T-helper 1 cell (primary cell): ENCODE measurements at places on chromosomes 4 and X.
A peak's percentile ranks its signal among the peaks of the same experiment; 100 is the strongest.

DNA sequence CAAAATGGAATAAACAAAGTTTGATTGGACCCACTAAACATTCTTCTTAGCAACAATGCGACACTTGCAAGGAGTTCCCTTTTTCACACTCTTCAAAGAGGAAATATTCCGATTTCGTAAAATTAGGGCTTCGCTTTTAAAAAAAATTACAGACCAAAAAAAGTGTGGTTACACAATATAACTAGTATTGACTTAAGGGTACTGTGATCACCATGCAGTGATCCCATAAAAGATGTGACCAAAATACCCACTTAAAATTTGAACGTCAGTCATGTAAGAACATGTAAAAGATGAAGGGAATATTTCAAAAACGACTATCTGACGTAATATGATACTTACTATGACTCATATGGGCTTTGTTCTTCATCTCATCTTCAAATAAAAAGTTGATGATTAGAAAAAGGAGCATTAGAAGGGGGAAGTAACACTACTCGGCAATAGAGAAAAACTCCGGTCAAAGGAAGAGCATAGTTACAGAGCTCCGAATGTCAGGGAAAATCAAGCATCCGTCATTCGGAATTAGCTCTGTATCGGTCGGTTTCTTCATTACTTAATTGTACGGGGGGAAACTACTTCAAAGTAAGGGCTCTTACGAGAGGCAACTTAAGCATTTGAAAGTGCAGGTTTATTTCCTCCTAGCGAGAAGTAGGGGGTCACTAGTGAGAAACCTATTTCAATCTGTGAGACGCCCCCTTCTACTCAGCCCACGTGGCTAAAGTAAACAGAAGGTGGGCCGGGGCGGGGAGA lies 1.3 kb upstream of the TET2 start:
- DNase-seq: peak; percentile 24

GRCh38 chr4:159765382-159765781 lies 662.5 kb downstream of the RAPGEF2 start:
- no peak for DNase-seq

- no peak for DNase-seq
Observed at GRCh38 chrX:55715847-55716246, 1.7 kb upstream of the RRAGB start.

DNA sequence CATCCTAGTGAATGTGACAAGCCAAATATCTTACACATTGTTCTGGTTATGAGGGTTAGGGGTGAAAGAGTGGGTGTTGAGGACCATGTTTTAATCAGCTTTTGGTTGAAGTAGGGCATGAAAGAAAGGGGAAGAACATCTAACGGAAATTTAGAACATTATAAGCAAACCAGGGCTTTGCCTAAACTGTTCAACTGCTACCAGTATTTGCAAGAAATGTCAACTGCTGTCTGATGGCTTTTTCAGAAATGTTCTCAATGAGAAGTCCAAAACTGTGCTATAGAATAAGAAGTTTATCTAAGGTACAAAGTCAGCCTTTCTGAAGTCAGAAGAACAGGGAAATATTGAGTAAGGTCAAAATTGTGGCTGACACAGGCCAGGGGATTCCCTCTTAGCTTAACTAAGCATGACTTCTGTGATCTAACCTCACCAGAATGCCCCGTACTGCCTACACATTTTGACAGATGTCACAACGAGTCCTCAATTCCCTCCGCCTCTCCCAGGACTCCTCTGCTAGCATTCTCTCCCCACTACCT lies 67.1 kb downstream of the DTHD1 start:
- no peak for DNase-seq

DNA sequence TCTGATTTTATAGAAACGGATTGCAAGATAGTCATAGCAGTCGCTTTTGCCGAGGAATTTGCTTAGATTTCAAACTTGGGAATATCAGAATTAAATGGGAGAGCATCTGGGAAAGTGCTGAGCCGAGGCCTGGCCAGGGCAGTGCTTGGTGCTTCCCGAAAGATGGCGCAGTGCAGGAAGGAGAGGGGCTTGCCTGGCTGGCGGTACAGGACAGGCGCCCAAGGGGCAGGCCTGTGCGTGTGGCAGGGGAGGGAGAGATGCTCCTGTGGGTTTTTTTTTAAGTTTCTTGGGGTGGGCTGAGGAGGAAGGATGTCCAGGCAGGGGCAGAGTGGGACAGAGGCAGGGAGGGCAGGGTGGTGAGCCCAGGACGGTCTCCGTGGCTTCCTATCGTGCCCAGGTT lies 241.1 kb downstream of the AFAP1 start:
- no peak for DNase-seq

DNA sequence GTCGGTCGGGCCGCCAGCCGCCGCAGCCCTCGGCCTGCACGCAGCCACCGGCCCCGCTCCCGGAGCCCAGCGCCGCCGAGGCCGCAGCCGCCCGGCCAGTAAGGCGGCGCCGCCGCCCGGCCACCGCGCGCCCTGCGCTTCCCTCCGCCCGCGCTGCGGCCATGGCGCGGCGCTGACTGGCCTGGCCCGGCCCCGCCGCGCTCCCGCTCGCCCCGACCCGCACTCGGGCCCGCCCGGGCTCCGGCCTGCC lies 213 bp downstream of the NFKB1 start:
- no peak for DNase-seq

GRCh38 chr4:102554482-102554881 lies 53.3 kb downstream of the NFKB1 start:
- DNase-seq: no peak

- DNase-seq: no peak
Observed at GRCh38 chrX:150913511-150913910, 15.0 kb upstream of the CD99L2 start.

DNA sequence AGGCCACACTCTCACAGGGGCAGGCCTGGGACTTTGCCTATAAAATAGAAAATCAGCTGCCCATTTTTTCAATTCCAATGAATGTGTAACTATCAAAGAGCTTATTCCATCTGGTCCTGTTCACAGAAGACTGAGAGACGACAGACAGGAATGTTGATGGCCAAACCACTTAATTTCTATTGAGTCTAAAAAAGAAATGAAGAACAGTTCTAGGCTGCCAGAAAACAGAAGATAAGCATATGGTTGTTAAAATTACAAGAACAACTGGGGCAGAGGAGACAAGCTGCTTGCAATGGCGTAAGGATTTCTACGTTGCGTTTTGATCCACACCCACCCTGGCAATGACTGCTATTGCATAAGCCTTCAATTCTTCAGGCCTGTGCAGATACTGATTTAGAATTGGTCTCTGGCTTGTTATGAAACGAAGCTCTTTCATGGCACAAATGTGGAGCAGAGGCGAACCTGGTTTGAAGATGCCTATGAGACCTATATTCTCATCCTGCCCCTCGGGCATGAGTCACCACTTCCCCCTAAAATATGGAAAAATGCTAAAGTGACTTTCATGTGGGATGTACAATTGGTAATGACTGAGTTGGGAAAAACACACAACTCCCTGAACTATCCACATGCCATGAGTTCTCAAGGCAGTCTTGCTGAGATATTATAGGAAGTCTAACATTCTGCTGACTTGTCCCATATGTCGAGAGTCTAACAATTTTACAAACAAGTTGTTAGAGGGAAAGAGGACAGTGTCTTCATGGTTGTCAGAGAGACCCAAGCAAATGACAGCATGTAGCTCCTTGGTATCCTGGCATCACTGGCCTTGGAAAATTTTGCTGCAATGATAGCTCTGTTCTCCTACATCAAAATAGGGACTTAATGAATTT lies 37.9 kb upstream of the SORBS2 start:
- no peak for DNase-seq

DNA sequence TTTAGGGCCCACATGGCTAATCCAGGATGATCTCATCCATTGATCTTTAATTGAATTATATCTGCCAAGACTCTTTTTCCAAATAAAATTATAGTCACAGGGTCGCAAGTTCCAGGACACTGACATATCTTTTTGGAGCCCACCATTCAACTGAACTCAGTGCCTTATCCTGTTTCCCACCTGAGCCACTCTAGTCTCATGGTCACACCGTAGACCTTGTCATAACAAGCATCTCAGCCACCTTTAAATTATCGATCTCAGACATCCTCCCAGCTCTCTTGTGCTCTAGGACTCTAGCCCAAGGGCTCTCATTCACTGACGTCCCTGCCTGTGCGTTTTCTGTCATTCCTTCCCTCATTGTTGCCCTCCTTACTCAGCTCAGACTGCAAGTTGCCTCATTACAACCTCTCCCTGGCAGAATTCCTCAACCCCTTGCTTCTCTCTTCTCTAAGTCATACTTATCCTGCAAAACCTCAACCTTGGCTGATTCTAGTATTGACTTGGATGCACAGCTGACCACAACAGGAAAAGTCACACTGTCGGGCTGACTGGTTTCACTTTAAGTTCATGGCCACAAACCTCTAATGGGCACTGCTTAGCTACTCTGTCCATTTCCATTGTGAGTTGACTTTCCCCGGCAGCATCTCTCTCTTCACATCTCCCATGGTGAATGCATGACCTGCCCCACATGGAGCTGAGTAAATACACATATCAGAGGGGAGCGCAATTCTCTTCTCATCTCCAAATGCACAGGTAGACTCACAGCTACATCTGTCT lies 91.0 kb upstream of the TRIM2 start:
- no peak for DNase-seq

DNA sequence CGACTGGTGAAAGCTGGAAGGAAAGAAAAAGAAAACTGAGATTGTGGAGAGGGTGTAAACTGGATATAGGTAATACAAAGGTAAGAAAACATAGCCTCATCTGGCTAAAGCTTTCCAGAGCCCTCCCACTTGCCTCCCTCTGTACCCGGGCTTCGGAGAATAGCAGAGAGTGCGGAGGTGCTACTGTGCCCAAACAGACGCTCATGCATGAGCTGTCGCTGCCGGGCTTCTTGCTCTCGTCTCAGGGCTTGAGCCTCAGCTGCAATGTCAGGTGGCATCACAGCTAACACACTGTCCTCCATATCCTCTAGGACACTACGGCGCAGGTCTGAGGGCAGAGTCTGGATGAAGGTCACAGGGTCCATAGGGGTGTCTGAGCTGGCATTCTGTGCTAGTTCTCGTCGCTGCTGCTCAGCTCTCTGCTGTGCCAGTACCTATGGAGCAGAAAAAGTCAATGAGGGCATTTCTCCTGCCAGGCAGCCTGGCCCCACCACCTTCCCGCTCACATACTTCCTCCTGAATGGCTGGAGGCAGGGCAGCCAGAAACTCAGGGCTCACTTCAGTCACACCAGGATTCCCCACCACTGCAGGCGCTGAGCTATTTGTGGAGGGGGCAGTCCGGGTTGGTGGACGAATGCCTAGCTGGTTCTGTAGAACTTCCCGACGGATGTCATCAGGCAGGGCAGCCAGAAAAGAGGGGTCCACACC lies 116.7 kb upstream of the HSD17B10 start:
- DNase-seq: no peak
